Stimulated activated CD8-positive, alpha-beta memory T cell treated with anti-CD3 and anti-CD28 coated beads, Interleukin-15, amount 100 ng/mL, for 4 hours (primary cell): ENCODE measurements at places on chromosomes 3 and 15.

GRCh38 chr3:196177567-196177966 is 33.6 kb downstream of the ZDHHC19 start:
- no peak for DNase-seq

GRCh38 chr3:18951333-18951732 is 197.0 kb upstream of the KCNH8 start:
- DNase-seq, result no peak

DNA sequence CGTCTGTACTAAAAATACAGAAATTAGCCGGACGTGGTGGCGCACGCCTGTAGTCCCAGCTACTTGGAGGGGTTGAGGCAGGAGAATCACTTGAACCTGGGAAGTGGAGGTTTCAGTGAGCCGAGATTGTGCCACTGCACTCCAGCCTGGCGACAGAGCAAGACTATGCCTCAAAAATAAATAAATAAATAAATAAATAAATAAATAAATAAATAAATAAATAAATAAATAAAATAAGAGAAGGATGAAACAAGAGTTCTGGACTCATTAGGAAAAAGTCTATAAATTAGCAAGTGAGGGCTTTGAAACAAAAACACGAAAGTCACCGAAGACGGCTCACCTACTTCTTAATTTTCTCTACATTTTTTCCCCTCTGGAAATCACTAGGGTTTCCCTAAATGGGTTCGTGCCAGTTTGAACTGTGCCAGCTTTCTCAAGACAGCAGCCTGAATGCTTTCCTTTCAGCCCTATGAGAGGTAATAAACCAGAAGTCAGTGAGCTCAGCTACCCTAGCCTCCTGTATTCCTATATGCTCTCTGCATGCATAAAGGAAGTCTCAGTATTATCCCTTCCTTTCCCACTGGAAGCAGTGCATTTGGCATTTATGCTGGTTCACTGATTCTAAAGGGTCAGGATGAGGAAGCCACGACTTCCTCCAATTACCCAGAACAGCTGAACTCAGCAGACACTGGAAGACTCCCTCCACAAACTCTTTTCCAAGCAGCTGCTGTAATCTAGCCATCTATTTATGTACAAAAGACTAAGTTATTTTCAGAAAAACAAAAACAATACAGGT is 266.9 kb downstream of the ZBBX start:
- no peak for DNase-seq

DNA sequence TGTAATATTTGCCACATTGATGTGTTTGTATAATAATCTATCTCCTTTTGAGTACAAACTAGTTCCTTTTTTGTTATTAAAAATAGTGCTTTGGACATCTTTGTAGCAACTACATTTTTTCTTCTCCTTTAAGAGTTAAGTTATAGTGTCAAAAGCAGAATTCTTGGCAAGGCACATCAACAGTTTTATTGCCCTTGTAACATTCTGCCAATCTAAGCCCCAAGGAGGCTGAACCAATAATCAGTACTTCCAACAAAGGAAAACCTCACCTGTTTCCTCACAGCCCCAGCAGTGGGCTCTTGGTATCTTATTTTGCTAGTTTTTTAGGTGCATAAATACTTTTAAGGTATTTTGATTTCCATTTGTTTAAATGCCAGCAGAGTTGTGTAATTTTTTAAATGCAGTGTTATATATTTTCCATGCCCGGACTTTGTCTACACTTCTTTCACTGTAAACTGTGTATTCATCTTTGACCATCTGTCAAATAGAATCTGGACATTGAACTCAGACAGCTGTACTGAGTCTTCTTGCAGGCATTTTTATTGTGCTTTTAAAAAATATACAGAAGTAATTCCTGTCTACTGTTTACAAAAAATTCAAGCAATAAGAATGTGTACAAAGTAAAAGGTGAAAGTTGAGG is 101.0 kb downstream of the MYLK start:
- no peak for DNase-seq

DNA sequence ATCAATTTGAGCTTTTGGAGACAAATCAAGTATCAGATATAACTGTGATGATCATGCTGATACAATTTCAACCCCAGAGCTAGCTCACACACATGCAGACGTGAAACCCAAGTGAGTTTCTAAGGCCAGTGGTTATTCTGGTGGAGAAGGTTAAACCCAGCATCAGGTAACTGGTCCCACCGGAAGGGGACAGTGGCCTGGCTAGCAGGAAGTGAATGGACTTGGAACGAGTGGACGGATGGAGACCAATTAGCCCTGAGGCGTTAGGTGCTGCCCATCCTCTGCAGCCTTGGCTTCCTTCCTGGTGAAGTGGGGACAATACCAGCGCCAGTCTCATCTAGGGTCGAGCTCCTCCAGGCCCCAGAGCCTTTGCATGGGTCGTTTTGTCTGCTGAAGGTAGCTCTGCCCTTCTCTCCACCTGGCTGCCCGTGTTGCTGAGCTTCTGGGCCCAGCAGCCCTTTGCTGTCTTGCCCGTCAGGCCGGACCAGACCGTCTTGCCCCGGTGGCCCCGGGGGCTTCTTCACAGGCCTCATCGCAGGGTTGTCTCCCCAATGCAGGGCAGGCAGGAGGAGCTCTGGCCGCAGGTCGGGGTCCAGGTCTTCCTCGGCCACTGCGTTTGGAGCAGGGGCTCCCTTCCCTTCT is 915 bp upstream of the KCTD6 start:
- no peak for DNase-seq

DNA sequence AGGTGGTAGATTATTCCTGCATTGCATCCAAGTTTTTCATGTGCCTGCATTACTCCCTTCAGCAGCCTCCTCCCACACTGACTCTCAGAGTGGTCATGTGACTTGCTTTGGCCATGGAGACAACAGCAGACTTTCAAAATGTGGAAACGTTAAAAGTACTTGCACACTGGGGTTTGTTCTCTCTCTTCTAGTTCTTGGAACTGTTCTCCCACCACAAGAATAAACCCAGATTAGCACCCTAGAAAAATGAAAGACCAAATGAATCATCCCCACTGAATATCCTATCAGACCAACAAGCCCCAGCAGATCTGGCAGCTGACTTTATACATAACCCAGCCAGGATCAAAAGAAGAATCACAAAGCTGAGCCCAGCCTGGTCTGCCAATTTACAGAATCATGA is 398.5 kb downstream of the VPS13C start:
- DNase-seq, result no peak

- DNase-seq, result no peak
Measured at GRCh38 chr3:15453501-15453900, 26.1 kb downstream of the EAF1 start.

DNA sequence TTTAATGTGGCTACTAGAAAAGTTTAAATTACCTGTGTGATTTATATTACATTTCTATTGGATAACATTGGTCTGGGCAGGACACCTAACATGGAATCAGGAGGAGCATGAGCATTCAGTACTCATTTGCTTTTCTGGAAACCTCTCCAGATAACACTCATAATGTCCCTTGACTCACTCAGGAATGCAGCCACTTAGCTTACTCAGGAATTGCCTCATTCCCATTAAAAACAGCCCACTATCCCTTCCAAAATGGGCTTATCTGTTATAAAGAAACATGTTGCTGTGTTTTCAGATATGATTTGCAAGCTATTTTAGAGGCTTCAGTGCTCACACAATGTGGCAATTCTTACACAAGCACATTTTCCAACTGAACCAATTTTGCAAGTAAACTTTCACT is 17.1 kb downstream of the GBE1 start:
- no peak for DNase-seq

GRCh38 chr15:97301166-97301565 is 659.3 kb upstream of the ARRDC4 start:
- no peak for DNase-seq

DNA sequence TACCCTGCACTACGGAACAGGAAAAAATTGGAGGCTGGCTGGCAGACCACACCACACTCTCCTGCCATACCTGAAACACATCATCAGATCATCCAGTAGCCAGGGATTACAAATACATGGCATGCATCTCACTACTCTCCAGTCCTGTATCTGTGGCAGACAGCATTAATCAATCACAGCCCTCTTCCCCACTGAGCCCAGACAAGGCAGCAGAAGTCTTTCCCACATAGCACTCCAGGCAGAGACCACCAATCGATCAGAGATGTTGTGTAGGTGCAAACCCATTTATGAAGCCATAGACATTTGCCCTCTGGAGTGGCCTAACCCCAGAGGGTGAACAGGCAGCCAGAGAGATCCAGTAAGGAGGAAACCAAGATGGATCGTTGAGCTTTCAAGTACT is 410.9 kb upstream of the PROK2 start:
- DNase-seq, result no peak

DNA sequence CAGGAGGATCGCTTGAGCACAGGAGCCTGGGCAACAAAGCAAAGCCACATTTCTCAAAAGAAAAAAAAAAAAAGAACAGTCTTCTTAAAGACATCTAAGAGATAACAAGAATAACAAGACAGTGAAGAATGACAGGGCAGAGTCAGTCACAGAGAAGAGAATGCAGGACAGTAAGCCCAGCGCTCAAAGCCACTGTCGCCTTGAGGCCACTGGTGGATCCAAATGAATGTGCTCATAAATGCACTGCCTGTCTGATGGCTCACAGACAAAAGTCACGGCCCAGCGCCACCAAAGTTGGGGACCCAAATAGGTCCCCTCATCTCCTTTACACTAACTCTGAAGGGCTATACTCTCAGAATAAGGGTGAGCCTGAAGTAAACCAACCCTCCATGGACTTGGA is 52.3 kb downstream of the FAM174B start:
- no peak for DNase-seq

DNA sequence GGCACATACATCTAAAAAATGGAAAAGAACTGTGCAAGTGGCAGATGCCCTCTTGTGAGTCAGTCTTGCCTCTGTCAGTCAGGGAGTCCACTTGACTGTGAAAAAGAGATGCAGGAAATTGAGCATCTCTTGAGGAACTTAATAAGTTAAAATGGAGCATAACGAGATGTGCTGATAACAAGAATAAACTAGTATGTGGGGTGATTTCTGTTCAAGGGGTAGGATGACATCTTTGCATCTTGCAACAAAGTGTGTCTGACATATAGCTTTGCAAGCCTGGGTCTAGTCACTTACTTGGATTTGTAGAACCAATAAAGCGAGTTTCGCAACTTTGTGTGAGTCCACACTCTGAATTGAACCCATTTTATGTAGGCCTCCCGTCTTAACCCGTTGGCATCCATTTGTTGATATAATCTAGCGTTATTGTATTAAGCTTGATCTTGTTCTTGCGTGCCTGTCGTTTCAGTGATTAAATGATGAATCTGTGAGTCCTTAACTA is 2.2 kb downstream of the USP3 start:
- no peak for DNase-seq

DNA sequence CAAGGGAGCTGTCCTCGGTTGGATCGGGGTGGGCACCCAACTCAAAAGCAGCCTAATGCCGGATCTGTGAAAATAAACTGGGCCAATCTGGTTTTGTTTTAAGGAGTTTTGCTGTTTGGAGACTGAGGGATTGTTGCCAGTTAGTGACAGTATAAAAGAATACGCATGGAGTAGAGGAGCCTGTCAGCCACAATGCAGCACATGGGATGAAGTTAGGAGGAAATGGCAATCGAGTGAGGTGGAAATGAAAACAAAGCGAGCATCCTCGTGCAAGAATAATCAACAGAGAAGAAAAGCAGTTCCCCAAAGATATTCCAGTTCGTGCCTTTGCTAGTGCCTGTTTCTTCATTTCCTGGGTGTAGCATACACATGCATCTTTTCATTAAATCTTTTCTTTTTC is 108.4 kb upstream of the RORA start:
- DNase-seq, result no peak

DNA sequence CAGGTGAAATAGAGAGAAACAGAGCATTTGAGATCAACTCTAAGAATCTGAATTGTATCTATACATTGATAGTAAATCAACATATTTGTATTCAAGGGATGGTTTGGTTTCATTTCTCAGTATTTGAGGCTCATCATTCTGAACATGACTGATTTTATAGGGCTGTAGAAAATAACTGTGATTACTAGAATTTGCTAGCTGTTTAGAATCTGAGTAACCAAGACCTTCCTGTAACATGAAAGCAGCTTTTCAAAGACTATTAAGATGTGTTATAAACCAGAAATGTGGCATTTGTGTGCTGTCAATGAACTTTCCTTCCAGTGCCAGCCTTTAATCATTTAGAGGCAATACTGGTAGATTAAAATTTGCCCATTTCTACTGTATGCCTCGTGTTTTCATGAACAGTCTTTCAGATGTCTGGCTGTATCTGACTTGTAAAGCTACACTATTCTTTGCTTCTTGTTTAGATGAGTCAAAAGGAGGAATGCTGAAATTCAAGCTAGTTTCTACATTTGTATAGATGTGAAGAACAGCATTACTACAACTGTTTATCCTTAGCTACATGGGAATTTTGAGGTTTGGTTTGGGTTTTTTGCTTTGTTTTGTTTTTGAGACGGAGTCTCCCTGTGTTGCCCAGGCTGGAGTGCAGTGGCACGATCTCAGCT is 137.3 kb upstream of the BHLHE40 start:
- no peak for DNase-seq

DNA sequence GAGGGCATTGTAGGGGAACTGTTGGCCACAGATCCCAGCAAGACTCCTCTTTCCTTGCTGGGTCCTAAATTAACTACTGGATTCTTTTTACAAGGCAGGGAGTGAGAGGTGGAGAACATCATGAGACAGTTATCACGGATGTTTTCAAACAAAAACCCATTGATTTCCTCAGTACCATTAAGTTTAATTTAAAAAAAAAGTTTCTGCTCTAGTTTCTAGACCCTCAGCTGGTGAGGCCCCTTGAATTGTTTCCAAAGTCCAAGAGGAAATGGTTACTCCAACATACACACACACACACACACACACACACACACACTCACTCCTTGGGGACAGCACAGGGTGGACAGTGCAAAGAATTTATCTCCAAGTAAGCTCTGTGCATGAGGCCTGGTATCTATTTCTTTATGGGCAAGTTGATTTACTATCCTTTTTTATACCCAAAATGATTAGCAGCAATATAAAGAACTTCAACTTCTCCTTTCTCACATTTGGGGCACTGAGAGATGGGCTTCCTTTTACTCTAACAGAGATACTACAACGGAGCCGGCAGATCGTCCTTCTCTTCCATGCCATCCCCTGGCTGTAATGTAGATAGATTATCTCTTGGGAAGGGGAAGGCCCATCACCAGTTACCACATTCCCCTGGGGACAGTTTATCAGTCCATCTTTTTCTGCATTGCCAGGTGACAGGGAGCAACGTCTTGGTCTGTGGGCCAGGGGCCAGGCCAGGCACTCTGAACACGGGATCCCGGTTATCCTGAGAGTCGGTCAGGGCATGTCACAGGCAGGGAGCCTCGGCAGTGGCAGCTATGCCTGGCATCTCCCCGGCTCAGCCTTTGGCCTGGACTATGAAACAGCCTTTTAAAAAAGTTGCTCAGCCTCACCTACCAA is 54.7 kb downstream of the CORO2B start:
- DNase-seq, result no peak

GRCh38 chr15:41660235-41661077 is at the start of gene MGA:
Gene MGA (plus strand): TSS chr15:41660405.
- DNase-seq, result peak; percentile 83

- DNase-seq, result no peak
Measured at GRCh38 chr3:113088616-113089015, 97.8 kb downstream of the GTPBP8 start.
